ENCODE measurements at places on chromosomes 4 and X.

DNA sequence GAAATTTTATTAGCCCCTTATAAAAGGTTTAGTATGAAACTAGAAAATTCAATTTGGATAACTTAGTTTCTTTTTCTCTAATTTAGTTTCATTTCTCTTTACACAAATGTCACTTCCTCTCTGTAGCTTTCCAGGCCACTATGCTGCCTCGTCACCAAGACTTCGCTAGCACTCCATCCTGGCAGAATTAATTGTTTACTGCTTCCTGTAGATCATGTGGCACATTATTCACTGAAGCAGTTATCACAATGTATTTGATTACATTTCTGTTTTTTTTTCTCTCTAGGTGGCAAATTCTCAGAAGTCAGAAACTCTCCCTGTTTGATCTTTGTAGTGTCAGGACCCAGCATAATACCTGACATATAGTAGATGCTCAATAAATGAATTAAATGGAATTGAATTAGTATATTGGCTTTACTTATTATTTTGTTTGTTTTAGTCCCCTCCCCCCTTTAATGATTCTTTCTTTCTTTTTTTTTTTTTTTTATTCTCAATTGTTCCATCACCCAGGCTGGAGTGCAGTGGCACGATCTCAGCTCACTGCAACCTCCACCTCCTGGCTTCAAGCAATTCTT, 9.3 kb upstream of the SAT1 start:
- DNase-seq, result no peak

DNA sequence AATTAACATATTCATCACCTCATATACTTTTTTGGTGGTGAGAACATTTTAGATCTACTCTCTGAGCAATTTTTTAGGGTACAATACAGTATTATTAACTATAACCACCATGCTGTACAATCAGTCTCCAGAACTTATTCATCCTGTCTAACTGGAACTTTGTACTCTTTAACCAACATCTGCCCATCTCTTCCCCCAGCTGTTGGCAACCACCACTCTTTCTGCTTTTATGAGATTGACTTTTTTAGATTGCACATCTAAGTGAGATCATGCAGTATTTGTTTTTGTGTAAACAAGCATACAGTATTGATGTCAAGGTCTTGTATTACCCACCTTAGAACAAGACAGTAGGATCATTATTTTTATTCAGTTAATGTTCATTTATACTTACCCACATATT, 516.8 kb downstream of the RPA4 start:
- DNase-seq, result no peak

GRCh38 chr4:171629737-171630136, 183.5 kb upstream of the GALNTL6 start:
- DNase-seq, result no peak

DNA sequence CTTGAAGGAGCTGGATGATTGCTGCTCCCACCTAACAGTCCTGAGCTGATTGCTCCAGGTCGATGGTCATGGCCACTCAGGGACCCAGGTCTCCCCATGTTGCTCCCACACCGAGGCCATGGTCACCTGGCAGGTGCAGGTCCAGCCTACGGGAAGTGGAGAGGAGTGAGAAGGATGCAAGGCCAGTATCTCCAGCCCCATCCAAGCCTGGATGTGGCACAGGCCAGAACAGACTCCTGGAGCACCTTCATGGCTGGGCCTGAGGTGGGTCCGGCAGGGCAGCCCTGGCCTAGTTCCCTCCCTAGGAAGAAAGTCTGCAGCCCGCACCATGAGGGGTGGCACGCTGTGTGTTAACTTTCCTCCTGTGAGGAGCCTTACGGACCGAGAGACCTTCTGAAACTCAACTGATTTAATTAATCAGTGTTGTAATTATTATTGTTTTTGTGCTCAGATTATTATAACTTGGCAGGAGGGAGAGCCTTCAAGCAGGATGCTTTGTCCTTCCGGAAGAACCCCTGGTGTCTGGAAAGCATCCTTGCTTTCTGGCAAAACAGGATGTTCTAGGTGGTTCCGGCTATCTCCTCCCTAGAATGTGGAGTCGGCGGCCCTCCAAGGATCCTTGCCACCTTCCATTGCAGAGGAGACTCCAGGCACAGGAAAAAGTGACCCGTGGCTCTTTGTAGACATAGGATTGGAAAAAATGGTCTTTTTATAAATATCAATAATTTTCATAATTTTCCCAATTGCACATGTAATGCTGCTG, 92.3 kb upstream of the ADRA2C start:
- DNase-seq, result no peak

DNA sequence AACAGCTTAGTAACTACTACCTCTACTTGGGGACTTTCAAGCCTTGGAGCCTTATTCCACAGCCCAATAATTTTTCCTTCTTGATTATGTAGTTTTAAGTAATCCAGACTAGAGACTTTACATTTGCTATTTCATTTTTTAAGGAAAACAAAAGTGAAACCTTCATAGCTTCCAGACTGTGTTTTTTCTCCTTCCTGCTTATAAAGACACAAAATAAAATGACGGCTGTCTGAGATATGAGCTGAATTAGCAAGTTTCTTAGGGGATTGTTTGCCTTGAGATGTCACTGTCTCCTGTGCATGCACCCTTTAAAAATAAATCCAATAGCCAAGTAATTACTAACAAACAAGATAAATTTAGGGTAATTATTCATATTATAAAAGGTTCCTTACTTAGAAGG, 78.8 kb upstream of the PACRGL start:
- DNase-seq, result no peak

- no peak for DNase-seq
Measured at GRCh38 chr4:21113496-21114223, 413.4 kb downstream of the PACRGL start.

GRCh38 chr4:93802045-93802444, 26.5 kb upstream of the ATOH1 start:
- no peak for DNase-seq

GRCh38 chr4:177185151-177185550, 124.5 kb upstream of the NEIL3 start:
- no peak for DNase-seq

- DNase-seq, result no peak
Measured at GRCh38 chr4:146146918-146147317, 28.6 kb upstream of the LSM6 start.

- no peak for DNase-seq
Measured at GRCh38 chr4:107068116-107068515, 32.0 kb upstream of the DKK2 start.

- no peak for DNase-seq
Measured at GRCh38 chrX:153628129-153628528, 18.9 kb upstream of the DUSP9 start.

GRCh38 chr4:142474398-142475087, 371.6 kb downstream of the INPP4B start:
- no peak for DNase-seq

GRCh38 chrX:69068301-69069085, 96.8 kb downstream of the PJA1 start:
- DNase-seq, result no peak

- no peak for DNase-seq
Measured at GRCh38 chr4:30258949-30259348, 461.2 kb upstream of the PCDH7 start.

GRCh38 chrX:71870208-71871098, 40.2 kb upstream of the NHSL2 start:
- no peak for DNase-seq

- no peak for DNase-seq
Measured at GRCh38 chr4:132809298-132810032, 339.6 kb upstream of the PCDH10 start.

GRCh38 chr4:168887809-168888208, 122.2 kb downstream of the CBR4 start:
- no peak for DNase-seq

- DNase-seq, result no peak
Measured at GRCh38 chr4:24855741-24856140, 57.1 kb downstream of the CCDC149 start.

- DNase-seq, result no peak
Measured at GRCh38 chrX:153468008-153468580, 2.3 kb downstream of the HAUS7 start.

DNA sequence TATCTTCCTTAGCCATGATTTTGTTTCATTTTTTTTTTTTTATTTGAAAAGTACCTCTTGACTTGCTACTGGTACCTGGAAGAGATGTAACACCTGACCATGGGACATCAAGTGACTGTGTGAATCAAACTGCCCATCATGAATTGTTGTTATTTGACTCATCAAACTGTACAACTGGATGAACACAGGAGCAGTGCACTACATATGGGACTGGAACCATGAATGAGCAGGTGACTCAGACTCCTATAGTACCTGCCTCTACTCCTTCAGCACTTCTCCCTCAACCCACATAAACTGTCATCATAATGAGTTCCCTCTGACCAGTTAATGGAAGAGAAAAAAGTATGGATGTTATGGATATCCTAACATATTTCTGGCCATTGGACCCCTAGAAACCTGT, 15.9 kb upstream of the UBE2D3 start:
- no peak for DNase-seq

DNA sequence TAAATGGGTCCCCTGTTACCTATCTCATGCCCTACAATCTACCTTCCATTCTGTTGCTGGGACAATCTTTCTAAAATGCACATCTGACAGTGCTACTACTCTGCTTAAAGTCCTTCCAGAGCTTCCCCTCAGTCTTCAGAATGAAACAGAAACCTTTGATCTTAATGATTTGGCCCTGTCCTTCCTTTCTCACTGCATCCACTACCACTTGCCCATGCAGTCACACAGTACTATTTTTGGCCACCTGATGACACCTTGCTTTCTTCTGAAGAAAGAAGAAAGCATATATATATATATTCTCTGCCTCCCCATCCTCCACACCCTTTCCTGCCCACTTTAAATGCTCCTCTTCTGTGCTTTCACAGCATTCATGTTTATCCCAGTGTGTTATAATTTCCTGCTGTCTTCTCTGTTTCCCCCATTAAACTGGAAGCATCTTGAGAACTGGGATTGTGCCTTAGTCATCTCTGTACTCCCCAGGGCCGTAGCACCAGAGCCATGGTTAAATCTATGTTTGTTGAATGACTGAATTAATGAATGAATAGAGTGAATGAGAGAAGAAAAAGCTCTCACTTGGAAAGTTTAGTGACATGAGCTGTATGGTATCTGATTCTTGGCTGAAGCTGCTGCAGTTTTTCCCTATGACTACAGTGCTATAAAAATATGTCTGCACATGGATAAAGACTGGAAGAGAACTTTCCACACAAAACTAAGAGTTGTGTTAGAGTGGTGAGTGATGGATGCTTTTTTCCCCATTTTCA, 56.2 kb downstream of the RTL9 start:
- no peak for DNase-seq

- no peak for DNase-seq
Measured at GRCh38 chr4:16082426-16083240, 1.2 kb downstream of the PROM1 start.

DNA sequence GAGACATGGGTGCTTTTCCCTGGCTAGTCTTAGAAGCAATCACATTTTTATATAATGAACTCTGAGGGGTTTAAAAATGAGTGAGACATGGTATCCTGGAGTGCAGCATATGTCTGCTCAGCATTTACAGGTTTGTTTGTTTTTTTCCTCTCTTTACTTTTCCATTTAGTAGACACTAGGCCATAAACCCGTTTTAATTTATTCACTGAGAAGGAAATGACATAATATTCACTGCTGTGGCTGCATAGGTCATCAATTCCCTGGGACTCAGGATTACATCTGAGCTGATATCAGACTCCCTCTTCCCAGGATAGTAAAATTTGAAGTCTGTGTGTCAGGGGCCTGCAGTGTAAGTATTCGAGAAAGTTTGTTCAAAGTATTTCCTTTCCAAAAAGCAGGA, 178.9 kb upstream of the SPRY1 start:
- no peak for DNase-seq

DNA sequence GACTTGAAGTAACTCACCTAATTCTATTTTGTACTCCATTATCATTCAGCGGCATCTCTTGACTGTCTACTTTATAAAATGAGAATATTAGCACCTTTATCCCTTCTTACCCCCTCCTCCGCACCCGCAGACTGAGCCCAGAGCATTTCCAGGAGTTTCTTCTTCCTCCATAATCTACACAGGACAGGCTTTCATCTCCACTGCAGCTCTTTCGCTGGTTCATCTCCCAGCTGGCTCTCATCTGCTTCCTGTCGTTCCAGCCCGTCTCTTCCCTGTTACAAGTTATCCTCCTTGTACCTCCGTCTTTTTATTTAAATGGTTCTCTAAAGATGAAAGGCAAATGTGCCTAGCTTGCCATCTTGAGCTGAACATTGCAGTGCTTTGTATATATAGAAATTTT, 39.8 kb downstream of the GALNT7 start:
- no peak for DNase-seq

DNA sequence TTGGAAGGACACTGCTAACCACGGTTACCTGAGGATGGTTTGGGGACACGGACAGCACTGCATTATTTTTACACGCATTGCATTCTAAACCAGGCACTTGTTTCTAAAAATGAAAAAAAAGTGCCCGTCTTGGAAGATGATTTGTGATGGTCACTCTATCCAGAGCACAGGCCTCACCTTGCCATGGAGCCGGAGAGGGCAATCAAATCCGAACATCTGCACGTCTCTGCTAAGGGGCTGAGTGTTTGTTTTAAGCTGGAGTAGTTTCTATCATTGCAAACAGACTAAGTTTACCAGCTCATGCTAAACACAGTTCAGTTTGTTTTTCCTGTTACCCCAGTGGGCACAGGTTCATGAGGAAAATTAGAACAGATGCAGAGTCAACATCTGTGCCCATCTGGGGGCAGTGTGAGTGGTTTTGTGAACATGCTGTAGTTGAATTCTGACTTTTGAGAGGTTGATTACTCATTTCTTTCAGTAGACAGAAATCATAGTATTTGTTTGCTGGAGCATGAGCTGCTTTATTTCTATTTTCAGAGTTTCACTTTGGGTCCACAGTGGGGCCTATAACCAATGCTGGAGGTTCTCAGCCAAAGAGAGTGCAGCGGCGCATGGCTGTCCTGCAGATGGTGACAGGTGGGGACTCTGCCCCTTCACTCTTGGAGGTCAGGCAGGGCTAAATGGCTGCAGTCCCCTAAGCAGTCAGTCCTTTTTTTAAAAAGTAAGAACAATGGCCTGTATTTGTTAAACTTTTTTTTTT, 65.4 kb upstream of the ENPP6 start:
- peak; percentile 72 for DNase-seq

- DNase-seq, result no peak
Measured at GRCh38 chrX:137425273-137425902, 140.5 kb upstream of the ZIC3 start.

DNA sequence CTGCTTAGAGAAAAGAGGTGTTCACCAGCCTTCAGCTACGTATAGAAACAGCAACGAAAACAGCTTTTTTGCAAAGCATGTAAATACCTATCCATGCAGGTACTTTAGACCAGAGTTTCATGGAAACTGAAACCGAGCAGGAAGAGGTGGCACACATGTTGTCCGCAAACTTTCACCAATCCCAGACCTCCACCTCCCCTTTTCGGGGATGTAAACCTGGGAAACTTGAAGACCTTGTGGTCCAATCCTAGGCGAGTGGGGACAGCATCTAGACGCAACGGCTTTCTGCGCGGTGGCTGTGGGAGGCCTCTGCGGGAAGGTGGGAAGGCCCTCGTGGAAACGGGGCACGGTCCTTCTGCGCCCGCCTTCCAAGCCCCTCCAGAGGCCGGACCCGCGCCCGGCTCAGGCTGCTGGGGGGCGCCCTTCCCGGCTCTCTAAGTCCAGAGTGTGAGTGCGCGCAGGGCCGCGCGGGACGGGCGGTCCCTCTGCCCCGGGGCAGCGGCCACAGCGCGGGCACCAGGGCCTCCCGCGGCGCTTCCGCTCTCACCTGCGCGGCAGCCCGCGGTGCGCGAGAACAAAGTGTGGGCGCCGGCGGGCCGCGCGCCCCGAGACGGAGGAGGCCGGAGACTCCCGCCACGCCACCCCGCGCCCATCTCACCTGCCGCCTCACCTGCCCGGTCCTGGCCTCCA, 830 bp upstream of the SHROOM2 start:
- no peak for DNase-seq

GRCh38 chrX:35023683-35024082, 81.1 kb downstream of the FAM47B start:
- no peak for DNase-seq
